ENCODE measurements at places on chromosomes 6 and 20. TPM values are rescaled to one million over a fixed set of nuclear protein-coding genes. Genes with fewer than 3 reads are reported as not detected.

The TTK gene
- 2.6 TPM for total RNA-seq

DNA sequence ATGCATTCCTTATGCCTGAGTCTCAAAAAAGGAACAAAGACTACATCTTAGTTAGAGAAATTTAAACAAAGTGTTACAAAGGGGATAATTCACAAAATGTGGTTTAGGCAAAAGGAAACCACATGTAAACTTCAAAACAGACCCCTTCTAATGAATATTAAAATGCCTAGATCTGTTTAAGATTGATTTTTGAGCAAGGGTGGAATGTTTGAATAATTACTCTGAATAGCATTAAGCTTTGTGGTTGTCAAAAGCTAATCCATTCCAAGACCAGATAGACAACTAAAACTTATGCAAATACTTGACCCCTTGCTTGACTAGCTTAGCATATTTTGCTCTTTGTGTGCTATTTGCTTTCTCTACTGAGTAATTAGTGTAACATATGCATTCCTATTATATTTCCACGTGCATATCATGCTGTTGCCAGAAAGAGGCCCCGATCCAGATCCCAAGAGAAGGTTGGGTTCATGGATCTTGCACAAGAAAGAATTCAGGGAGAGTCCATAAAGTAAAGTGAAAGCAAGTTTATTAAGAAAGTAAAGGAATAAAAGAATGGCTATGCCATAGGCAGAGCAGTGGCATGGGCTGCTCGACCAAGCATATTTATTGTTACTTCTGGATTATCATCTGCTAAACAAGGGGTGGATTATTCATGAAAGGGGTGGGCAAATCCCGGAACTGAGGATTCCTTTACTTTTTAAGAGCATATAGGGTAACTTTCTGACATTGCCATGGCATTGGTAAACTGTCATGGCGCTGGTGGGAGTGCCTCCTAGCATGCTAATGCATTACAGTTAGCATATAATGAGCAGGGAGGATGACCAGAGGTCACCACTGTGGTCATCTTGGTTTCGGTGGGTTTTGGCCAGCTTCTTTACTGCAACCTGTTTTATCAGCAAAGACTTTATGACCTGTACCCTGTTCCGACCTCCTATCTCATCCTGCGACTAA lies 1193.4 kb upstream of the EYS start:
- H3K4me1 ChIP-seq: no peaks in the 10 kb centered on the region
- no peak overlapping the region for H3K27ac ChIP-seq
- no peaks in the 10 kb centered on the region for H3K36me3 ChIP-seq
- no peak overlapping the region for H3K4me3 ChIP-seq

DNA sequence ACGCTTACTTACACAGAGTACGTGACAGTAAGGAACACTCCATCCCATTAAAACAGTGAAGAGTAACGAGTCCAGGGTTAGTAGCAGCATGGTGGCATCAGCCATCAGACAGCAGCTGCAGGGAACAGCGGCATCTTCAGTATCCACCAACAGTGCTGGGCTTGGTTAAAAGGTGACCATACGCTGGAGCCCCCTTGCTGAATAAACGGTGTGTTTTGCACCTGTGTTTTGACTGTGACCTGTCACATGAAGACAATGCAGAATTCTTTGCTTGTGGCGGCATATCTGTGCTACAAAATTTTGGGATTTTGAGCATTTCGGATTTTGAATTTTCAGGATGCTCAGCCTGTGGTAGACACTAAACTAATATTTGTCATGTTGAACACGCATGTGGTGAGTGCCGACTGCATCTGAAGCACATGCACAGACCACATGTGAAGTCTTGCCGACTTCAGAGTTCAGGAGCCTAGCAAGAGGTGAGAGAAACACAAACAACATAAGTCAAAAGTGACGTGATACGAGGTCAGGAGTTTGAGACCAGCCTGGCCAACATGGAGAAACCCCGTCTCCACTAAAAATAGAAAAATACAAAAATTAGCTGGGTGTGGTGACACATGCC lies 69.3 kb upstream of the FRMD1 start:
- no peak overlapping the region for H3K4me3 ChIP-seq
- H3K4me1 ChIP-seq: no peaks in the 10 kb centered on the region
- H3K36me3 ChIP-seq: no peaks in the 10 kb centered on the region
- no peak for DNase-seq
- H3K27me3 ChIP-seq: no peaks in the 10 kb centered on the region
- no peak overlapping the region for H3K27ac ChIP-seq

DNA sequence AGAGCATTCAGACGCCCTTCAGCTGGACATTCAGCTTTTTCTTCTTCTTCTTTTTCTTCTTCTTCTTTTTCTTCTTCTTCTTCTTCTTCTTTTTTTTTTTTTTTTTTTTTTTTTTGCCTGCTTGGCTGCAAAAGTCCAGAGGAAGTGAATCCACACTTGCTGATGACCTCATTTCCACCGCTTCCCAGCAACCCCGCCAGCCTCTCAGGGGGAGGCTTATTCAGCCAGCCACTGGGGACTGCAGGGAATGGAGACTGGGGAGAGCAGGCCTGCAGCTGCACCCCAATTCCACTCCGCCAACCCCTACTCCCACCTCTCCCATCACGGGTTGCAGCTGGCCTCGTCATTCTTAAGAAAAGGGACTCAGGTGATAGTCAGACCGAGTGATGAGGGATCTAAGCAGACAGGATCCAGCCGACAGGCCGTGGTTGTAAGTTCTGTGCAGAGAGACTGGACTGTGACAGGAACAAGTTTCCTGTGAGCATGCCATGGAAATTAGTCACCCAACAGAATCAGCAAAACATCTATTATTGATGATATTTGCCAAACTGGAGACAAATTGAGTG lies 59.0 kb upstream of the QKI start:
- H3K36me3 ChIP-seq: no peaks in the 10 kb centered on the region
- peak overlapping the region; percentile 59 for H3K27ac ChIP-seq
- peaks cover 48% of the 10 kb centered on the region for H3K4me1 ChIP-seq
- no peaks in the 10 kb centered on the region for H3K27me3 ChIP-seq

DNA sequence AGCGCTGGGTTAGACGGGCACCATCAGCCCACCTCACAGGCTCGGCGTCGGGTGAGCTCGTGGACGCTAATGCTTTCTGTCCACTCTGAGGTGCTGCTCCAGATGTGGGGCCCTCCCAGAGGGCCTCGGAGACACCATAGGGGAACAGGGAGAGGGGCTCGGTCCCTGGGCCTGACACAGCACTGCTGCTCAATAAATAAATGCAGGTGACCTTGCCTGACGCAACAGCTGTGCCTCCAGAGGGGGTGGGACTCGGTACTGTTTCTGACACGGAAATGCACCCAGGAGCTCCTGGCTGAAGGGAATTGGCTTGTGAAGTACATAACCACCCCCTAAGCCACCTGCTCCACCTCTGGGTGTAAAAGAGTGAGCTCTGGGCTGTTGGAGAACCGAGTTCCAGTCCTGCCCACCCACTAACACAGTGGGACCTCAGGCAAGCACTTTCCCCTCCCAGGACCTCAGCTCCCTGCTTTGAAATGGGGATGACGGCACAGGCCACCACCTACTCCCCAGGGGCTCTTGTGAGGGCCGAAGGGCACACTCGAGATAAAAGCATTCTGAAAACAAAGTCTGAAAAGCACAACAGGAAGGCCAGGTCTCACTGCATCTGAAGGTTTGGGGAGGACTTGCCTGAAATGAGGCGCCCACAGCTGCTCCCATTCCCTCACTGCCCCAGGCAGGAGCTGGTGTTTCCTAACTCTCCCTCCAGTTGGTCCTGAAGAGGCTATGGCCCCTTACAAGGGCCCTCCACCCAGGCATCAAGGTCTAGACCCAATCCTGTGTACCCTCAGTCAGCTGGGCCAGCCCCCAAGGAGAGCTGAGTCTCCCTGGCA lies 6.7 kb downstream of the KCNK15 start:
- H3K27ac ChIP-seq: no peak overlapping the region
- no peak overlapping the region for H3K4me3 ChIP-seq
- no peaks in the 10 kb centered on the region for H3K36me3 ChIP-seq
- no peak for DNase-seq
- peaks cover 30% of the 10 kb centered on the region for H3K27me3 ChIP-seq

DNA sequence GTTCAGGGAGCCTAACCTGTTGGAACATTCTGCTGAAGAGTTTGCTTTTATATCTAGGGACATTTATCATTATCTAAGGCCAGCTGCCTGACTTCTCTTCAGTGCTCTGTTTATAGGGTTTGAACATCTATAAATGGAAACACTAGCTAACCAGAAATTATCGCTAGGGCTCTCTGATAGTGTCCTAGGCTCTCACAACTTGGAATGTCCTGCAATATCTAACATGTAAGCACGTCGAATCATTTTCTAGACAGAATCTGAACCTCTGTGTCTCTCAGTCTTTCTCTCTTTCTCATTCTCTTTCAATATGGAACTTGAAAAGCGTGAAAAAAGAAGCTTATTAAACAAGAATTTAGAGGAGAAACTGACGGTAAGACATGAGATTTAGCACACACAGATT lies 92.5 kb upstream of the MLIP start:
- no peak for DNase-seq
- H3K4me1 ChIP-seq: no peaks in the 10 kb centered on the region
- no peak overlapping the region for H3K27ac ChIP-seq
- H3K4me3 ChIP-seq: no peak overlapping the region
- H3K36me3 ChIP-seq: no peaks in the 10 kb centered on the region

DNA sequence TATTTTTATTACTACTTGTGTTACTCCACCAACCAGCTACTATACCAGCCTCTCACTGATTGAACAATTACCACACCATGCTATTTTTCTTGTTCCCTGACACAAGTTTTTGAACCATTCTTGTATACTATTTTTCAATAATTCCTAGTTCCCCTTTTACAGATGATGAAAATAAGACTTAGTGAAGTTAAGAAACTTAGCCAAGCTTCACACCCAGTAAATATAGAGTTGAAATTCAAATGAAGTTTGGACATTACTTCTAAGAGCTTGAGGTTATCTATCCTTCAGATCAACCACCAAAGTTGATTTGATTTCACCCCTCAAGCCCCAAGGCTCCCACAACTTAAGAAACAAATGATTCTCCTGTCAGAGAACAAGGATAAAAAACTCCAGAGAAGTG lies 13.1 kb upstream of the BCAS1 start:
- H3K36me3 ChIP-seq: no peaks in the 10 kb centered on the region
- DNase-seq: no peak
- H3K4me3 ChIP-seq: no peak overlapping the region
- H3K4me1 ChIP-seq: peaks cover 5% of the 10 kb centered on the region
- H3K27ac ChIP-seq: no peak overlapping the region

DNA sequence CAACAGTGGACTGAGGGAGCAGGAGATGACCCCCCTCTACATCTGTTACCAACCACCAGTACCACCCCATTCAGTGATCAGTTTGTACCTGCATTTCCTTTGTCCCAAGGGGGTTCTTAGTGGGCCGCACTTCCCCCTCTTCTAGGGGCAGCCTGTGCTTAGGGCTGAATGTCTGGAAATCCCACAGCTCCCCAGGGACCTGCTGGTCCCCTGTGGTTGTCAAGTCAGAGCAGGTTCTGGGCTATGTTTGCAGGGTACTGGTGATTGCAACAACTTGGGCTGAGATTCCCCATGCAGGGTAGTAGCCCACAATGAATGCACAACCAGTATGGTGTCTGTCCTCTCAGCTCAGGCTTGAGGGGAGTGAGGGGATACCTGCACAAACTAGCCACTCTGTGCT lies 39.7 kb upstream of the COL10A1 start:
- no peak for DNase-seq
- H3K27ac ChIP-seq: no peak overlapping the region
- no peak overlapping the region for H3K4me3 ChIP-seq
- H3K27me3 ChIP-seq: no peaks in the 10 kb centered on the region
- no peaks in the 10 kb centered on the region for H3K4me1 ChIP-seq

DNA sequence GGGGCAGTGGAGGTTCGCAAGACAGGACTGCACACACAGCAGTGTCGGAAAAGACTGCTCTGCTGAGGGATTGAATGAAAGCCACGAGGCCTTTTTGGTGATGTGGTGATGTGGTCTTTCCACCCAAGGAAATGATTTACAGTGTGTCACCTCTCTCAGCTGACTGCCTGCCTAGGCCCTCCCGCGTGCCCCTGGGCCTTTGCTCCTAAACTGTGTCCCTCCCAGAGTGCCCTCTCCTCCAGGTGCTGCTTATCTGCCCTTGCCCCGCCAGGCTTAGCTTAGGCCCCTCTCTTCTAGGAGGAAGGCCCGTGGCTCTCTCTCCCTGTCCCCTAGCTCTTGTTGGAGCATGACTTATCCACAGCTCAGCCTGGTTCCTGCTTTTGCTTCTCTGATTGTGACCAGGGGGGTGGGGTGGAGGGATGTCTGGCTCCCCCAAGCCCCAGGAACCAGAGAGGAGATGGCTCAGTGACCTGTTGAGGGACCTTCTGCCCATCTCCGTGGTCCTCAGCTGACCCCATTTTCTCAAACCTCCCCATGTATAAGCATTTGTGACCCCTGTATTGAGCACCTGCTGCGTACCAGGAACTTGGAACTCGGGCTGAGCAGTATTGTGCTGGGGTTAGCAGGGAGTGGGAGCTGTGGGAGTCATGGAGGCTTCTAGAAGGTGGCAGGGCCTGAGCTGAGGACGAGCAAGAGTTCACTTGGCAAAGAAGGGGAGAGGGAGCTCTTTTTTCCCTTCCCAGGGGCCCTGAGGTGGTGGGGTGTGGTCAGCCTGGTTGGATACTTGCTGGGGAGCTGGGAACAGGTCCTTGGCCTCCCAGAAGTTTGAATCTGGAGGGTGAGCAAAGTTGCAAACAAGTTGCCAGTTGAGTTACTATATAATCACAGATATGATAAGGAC lies 2.2 kb downstream of the SRC start:
- DNase-seq: no peak
- H3K36me3 ChIP-seq: no peaks in the 10 kb centered on the region
- no peak overlapping the region for H3K27ac ChIP-seq
- H3K4me1 ChIP-seq: peaks cover 49% of the 10 kb centered on the region

All from left lung (tissue), 14 donors.